Kidney (tissue), 22 donors: ENCODE measurements at places on chromosomes 5 and 9.

- peak; percentile 80 for DNase-seq
Observed at GRCh38 chr9:72362680-72363139, 2.3 kb downstream of the ZFAND5 start.

DNA sequence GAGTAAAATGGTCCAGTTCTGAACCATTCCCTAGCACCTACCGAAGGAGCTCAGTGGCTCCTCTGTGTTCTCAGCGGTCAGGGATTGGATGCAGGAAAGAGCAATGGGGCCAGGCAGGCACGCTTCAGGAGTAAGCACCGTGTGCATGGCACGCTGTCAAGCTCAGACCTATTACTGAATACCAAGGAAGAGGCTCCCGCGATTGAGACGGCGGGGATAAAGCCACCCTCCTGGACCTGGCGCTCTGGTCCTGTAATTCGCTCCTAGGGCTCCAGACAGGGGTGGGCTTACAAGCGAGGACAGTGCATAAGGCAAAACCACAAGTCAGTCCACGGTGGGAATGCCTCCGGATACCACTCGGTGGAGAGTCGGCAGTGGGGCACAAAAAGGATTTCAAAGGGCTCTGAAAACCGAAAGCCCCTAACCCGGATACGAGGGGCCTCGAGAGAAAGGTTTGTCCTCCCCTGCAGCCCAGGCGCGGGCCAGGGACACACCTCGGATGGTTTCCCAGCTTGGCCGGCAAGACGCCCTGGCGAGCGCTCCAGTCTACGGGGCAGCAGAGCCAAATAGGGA lies 988 bp downstream of the OXCT1 start:
- peak; percentile 62 for DNase-seq

GRCh38 chr9:84773022-84773421 lies 103.5 kb downstream of the NTRK2 start:
- no peak for DNase-seq

DNA sequence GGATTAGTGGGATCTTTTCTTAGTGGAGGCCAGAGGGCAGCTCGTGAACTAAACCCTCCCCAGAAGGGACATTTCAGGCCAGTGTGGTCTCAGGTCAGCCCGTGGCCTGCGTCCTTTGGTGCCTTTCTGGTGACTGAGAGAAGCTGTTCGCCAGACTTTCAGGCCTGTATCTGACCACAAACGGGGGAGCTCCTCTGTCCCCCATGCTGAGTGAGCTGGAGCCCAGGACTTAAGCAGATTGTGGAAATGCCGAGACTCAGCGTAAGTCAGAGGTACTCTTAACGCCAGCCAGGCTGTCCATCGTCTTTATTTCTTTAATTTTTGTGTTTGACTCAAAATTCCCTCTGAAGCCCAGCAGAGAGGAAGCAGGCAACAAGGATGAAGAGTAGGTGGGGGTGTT lies 54.8 kb upstream of the NCS1 start:
- no peak for DNase-seq
